ENCODE measurements at places on chromosomes 16 and 17.

- no peak for DNase-seq
These were observed 30.7 kb upstream of the RPTOR start for GRCh38 chr17:80513892-80514291.

DNA sequence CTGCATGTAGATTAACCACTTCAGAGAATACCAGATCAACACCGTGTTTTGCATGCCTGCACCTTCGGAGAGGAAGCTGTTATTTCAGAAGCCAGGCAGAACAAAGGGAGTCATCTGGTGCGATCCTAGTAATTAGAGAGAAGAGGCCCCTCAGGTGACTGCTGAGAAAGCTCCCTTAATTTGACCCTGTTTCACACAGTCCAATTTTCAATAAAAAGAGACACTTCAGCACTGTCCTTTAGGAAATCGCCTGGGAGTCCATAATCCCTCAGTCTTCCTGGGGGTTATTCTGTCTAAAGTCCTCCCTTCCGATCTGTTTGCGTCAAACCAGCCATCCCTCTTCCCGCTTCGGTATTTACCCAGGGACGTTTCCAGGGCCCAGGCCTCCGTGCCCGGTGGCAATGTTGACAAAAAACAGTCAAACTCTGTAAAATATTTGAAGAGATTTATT lies 23.4 kb upstream of the TNRC6C start:
- DNase-seq, result no peak

DNA sequence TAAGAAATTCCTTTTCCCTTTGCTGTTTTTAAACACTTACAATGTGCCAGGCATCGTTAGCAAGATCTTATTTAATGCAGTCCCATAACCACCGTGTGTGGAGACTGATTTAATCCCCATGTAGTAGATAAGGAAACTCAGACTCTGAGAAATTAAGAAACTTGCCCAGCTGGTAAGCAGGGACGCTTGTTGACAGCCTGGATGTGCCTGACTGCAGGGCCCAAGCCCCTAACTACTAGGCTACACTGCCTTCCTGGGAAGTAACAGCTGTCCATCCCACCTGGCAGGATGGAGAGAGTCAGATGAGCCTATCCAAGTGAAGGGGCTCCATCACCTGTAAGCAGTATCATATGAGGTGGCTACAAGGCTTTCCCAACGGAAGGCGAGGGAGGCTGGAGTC lies 23.1 kb downstream of the CDK5RAP3 start:
- no peak for DNase-seq

DNA sequence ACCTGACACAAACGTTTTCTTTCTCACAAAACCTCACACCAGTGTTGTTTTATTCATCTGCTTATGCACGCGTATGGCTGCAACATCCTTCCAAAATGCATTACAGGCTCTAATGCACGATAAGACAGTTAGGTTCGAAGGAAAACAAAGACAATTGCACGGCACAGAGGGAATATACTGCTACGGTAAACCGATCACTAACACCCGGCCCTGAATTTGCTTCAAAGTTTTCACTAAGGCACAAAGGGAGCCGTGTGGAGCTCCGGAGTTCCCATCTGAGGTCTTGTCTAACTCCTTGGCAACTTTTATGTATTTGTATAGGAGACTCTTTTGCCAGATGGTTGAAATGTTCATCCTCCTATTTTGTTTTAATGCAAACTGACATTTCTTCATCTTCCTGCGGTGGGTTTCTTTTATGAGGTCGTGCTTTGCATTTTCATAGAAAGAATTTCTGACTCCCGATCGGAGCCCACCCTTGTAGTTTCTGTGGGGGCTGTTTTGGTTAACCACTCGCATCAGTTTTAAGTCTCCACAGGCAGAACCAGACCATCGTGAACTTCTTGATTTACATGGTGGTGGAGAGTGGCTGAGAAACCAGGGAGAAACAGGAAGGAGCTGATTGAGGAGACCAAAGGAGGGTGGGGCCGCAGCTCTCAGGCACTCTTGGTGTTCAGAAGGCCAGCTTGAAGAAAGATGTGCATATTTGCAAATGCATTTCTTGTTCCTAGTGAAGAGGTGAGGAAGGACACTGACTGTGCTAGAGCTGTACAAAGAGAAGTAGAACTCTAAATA lies 516.8 kb downstream of the MAF start:
- DNase-seq, result no peak

- no peak for DNase-seq
These were observed 13.1 kb downstream of the DNAI2 start for GRCh38 chr17:74287031-74287602.

- DNase-seq, result no peak
These were observed 4.6 kb downstream of the GAS2L2 start for GRCh38 chr17:35748341-35748841.

GRCh38 chr16:49470513-49470991 lies 96.9 kb downstream of the C16orf78 start:
- DNase-seq, result no peak

- no peak for DNase-seq
These were observed 4.8 kb downstream of the SYNGR2 start for GRCh38 chr17:78173097-78173715.

- DNase-seq, result no peak
These were observed 26.2 kb downstream of the ADAMTS18 start for GRCh38 chr16:77408607-77409006.

- DNase-seq, result no peak
These were observed 1.3 kb downstream of the RNF157 start for GRCh38 chr17:76238847-76239537.

- no peak for DNase-seq
These were observed 48.9 kb downstream of the GTF3C1 start for GRCh38 chr16:27500801-27501200.

GRCh38 chr16:89054261-89054661 lies 39.4 kb upstream of the ACSF3 start:
- DNase-seq, result no peak

GRCh38 chr16:77868478-77868877 lies 80.1 kb downstream of the VAT1L start:
- DNase-seq, result no peak

GRCh38 chr16:58614860-58615259 lies 14.8 kb downstream of the CNOT1 start:
- no peak for DNase-seq

DNA sequence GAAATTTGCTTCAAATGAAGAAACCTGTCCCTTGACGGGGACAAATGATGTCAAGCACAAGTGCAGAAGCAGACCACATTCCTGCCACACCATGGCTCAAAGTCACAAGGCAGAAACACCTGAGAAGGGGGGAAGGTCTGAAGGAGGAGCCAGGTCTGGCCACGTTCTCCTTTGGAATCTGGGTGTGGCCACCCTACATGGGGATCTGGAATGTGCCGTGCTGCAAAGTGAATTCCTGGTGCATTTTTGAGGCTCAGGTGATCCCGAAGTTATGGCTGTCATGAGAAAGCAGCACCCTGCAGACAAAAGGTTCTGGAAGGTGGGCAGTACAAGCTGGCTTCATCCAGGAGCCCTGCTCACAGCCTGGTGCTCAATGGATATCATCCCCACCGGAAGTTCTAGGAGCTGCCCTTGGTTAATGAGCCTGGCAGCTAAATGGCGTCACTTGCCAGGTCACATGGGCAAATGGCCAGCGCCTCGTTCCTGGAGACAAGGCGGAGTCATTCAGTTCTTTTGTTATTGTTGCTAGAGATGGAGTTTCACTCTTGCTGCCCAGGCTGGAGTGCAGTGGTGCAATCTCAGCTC lies 20.1 kb upstream of the ADCY9 start:
- no peak for DNase-seq

DNA sequence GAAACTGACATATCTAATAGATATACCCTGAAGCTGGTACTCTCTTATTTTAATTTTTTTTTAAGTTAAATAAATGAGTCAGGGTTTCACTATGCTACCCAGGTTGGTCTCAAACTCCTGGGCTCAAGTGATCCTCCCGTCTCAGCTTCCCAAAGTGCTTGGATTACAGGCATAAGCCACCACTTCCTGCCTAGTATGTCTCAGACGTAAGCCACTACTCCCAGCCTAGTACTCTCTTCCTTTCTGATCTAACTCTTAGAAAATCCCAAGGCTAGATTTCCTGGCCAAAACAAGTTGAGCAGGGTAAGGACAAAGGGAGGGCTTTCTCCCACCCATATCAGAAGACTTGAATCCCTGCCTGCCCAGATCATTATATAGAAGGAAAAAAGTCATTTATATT lies 33.7 kb downstream of the HOXB1 start:
- no peak for DNase-seq

DNA sequence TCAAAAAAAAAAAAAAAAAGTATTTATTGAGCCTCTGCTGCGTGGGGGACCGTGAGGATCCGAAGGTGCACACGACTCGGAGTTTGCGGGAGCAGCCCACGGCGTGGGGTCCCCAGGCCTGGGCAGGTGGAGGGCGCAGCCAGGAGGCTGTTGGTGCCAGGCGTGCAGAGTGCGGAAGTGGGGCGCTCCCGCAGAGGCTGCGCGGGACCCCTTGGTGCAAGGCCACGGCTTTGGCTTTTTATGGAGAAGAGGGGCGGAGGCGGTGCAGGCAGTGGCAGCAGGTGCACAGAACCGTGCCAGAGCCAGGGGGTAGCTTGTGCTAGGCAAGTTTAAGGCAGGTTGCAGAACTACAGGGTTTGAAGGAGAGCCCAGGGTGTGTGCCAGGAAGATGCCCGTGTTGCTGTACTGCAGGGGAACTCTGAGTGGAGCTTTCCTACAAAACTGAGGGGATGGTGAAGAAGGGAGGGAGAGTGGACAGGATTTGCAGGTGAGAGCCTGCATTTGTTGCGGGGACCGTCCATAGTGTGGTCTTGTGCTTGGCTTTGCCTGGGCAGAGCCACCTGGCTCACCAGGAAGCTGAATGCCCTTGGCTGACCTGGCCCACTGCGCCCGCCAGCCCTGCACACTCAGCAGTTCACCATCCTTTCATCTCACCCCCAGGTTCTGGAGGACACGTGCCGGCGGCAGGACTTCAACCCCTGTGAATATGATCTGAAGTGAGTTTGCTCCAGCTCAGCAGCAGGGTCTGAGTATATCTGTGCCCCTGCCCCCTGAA lies 1.3 kb downstream of the ASPSCR1 start:
- no peak for DNase-seq

- no peak for DNase-seq
These were observed 3.8 kb upstream of the TLCD2 start for GRCh38 chr17:1713878-1714426.

DNA sequence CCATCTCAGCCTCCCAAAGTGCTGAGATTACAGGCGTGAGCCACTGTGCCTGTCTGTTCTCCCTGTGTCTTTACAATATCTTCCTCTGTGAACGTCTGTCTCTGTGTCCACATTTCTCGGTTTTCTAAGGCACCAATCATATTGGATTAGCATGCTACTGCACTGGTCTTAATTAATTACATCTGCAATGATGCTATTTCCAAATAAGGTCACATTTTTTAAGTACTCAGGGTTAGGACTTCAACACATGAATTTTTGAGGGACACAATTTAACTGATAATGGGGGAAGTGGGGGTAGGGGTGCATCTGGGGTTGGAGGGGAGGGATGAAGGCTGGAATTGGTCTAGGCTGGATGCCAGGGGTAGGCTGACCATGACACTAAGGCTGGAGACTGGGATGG lies 102.6 kb downstream of the N4BP1 start:
- no peak for DNase-seq

DNA sequence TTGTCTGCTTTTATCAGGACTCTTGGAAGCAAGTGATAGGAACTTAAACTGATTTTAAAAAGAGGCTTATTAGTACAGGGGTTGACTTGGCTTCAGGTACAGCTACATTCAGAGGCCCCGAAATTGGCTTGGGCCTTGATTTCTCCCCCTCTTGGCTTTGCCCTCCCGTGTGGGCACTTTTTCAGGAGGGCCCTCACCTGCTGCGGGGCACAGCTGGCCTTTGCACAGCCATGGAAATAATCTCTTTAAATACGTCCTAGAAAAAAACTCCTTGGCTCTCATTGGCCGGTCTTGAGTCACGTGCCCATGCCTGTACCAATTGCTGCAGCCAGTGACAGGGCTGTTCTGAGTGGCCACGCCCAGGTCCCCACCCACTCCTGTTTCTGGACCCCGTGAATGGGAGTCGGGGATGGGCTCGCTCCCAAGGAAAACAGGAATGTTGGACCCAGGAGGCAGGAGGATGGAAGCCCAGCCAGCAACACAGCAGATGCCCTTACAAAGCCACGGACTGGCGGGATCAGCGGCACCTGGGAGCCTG lies 15.0 kb downstream of the CA5A start:
- DNase-seq, result no peak

GRCh38 chr17:59634632-59635541 lies 15.2 kb downstream of the CLTC start:
- DNase-seq, result no peak

- no peak for DNase-seq
These were observed 8.6 kb upstream of the ENPP7 start for GRCh38 chr17:79721993-79722671.

GRCh38 chr16:51193879-51194278 lies 42.8 kb upstream of the SALL1 start:
- no peak for DNase-seq

DNA sequence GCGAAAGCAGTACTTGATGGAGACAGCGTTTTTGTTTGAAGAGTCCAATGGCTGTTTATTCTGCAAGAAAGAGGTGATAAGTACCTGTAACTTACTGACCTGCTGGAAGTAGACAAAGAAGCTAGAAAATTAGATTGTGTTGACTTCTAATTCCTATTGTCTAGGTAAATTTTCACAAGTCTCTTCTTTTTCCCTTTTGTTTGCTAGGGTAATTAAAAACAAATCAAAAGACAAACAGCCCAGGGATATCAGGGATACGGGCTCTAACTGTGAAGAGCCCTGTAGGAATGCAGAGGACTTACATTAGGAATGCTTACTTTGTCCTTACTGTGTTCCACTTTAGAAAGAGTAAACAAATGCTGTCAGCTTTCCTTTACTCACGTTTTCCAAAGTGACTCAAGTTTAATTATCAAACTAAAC lies 7.0 kb downstream of the PSME3IP1 start:
- DNase-seq, result no peak

GRCh38 chr17:45301674-45302073 lies 15.1 kb downstream of the MAP3K14 start:
- no peak for DNase-seq

- no peak for DNase-seq
These were observed 7.6 kb downstream of the HDAC5 start for GRCh38 chr17:44115585-44116415.

DNA sequence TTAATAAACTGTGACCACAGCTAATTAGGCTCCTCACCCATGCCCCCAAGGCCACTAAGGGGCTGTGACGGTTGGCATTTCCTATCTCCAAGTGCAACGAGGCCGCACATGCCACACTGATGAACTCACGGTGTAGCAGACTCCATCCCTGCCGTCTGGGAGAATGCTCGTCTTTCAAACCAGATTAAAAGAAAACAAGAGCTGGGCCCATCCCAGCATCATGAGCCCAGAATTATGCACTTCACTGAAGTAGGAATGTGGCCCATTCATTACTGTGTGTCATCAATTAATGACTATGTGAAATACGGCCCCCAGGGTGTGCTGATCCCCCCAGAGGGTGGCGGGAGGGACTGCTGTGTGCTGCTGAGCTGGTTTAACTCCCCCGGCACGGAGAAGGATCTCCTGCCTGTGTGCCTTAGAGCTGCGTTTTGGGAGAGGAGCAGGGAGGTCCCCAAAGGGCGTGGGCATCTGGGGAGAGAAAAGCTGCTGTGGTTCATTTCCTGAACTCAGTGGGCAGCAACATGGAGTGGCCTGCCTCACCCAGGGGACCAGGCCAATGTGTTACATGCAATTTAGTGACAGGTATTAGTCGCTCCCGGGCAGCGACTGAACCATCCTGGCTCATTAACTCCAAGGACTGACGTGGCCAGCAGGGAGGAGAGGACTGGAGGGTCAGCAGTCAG lies 194.5 kb downstream of the FOXL1 start:
- no peak for DNase-seq

GRCh38 chr16:58500430-58501241 lies 693 bp downstream of the NDRG4 start:
- no peak for DNase-seq

GRCh38 chr17:74874615-74875037 lies 1.8 kb upstream of the FDXR start:
- no peak for DNase-seq

Data from NCI-H1048 (cell line).